HS-27A (cell line): ENCODE measurements at places on chromosomes 2 and 18.

GRCh38 chr2:160418398-160418765 is 75.2 kb downstream of the RBMS1 start:
- DNase-seq: no peak

- DNase-seq: no peak
These were observed 2.5 kb downstream of the RPIA start for GRCh38 chr2:88693911-88694414.

DNA sequence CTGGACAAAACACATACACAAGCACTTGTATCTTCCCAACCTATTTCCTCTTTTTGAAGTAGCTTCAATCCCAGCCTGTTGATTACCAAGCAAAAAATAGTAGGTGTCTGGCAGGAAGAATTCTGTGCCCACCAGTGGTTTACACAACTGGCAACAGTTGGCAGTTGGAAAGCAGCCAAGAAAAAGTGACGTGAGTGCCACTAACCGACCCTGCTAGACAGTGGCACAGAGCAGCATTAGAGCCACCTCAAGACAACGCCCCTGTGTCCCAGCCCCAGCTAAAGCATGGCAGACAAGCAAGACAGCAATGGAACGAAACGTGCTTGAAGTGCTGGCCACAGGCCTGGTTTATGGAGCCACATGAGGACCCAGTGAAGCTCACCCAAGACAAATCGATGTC is 379.6 kb downstream of the FBXO15 start:
- DNase-seq: no peak

GRCh38 chr2:8855010-8855409 is 17.6 kb upstream of the KIDINS220 start:
- DNase-seq: no peak

DNA sequence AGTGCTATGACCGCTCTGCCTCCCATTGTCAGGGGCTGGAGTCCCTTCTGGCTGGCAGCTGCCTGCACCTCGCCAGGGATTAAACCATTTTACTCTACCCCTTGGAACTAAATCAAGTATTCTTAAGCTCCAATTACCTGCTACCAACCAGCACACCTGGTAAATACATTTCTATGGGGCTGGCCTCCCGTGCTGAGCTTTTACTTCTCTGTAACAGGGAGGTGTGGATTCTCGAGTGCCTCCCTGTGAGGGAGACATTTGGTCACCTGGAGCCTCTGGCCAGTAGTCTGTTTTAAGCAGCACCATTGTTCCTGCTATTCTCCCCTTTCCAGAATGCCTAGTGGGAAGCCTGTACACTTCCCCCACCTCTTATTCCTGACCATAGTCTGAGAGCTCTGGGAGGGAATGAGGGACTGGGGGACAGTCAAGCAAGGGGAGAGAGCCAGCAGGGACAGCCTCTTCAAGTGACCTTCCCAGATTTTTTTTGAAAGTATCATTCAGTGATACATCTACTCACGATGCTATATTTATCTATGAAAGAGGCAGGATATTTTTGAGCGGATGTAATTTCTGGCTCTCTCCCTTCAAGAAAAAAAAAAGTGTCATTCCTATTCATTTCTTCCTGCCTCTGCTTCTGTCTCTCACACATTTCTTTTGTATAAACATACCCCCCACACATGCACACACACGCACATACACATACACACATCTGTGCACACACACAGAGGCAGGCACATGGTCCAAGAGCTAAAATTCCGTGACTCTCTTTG is 112.8 kb downstream of the CAPN13 start:
- no peak for DNase-seq

DNA sequence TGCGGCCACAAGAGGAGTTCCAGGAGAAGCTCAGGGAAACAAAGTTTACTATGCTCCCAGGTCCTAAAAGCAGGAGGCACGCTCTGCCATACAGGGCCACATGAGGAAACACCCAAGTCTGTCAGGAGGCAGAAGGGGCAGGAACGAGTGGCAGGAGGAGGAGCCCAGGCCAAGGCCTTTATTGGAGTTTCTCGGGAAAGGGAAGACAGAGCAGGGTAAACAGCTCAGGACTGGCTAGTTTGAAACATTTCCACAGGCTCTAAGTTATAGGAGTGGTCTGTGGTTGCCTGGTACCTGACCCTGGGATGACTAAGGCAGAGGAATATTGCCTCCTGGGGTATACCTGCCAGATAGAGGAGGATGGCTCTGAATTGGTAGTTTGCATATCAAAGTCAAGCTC is 3.7 kb upstream of the ZNF638 start:
- DNase-seq: no peak

GRCh38 chr2:115161081-115161770 is 718.8 kb downstream of the DPP10 start:
- DNase-seq: no peak

GRCh38 chr2:236745420-236746210 is 176.0 kb downstream of the ACKR3 start:
- DNase-seq: no peak

GRCh38 chr18:10928772-10929373 is 220.5 kb downstream of the PIEZO2 start:
- DNase-seq: no peak

- DNase-seq: no peak
These were observed 174.7 kb downstream of the MC4R start for GRCh38 chr18:60197671-60198462.

DNA sequence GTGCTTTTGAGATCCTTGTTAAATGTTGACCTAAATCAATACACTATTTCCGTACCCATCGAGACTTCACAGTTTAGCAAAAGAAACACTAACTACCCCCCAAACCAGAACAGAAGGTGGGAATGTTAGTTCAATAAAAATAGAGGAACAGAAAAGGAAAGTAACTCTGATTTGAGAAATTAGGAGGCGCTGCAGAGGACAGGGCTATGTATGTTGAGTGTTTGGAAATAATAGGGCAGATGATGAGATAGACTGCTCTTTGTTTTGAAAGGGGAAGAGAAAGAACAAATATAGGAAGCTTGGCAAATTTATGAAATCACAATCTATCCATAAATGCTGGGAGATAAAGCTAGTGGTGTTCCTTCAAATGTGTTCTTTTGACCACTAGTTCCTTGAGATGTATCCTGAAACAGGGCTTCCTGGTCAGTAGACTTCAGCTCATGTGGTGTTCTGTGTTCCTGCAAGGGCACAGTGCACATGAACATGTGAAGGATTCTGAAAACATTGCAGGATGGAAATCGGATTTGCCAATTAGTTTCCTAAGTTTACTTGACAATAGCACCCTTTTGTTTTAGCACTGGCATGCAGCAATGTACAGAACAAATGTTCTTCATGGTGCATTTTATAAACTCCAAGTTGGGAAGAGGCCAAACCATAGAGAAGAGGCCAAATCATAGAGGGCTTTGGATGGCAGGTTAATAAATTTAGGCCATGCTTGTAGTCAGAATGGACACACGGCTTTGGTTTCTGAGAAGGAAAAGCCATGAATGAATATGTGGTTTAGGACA is 39.8 kb downstream of the RHBDD1 start:
- no peak for DNase-seq

DNA sequence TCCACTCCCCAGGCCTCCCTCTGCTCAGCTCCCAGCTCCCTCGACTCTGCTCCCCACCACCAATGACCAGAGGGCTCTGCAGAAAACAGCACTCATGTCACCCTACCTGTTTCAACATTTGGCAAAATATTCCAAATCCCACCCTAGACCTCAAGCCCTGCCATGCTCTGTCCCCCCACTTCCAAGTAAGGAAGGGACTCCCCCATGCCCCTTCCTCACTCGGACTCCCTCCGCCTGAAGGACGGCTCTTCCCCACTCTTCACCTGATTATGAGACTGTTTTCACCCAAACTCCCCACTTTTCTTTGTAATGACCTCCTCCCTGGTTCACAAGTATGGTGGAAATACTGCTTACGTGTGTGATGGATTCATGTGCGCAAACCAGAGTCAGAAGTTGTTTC is 208.4 kb downstream of the MGAT5 start:
- no peak for DNase-seq

DNA sequence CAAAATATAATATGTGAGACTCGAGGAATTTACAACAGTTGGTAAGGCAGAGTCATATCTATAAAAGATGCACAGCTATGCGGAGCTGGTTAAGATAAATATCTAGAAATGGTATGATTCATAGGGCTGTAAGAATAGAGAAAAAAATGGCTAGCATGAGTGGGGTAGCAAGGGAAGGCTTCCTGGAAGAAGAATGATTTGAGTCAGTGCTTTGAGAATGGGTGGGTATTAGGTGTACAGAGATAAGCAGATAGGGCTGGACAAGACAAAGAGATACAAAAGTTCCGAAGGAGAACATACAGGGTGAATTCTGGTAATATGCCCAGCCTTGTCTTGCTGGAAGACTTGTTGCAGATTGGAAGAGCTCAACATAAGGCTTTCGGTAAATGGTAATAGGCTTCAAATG is 291.5 kb upstream of the CCDC68 start:
- DNase-seq: no peak

GRCh38 chr18:70732188-70732587 is 443.3 kb downstream of the SOCS6 start:
- no peak for DNase-seq

GRCh38 chr2:180145163-180145562 is 138.1 kb upstream of the CWC22 start:
- DNase-seq: no peak

- DNase-seq: no peak
These were observed 371.3 kb downstream of the SLC4A3 start for GRCh38 chr2:219998714-219999227.

DNA sequence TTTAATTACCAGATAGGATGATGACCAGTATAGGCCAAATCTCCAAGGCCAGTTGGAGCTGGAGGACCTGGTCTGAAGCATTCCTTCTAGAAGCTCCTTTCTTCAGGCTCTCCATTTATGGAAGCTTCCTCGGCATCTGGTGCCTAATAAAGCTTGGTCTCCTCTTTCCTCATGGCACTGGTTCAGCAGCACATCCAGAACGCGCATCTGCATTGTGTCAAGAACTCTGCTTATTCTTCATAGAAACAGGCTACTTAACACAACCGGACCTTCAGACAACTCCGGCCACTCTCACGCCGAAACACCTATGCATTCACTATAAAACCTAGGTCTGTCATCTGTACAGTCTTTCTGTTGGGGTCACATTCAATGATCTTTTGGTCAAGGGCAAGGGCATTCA is 99.8 kb downstream of the COL6A3 start:
- DNase-seq: no peak
